Panc1 (cell line): ENCODE measurements at places on chromosomes 4 and X. TPM values are rescaled to one million over a fixed set of nuclear protein-coding genes. Genes with fewer than 3 reads are reported as not detected.

- DNase-seq = no peak
These were observed 14.8 kb upstream of the TRIM60 start for GRCh38 chr4:165016971-165017370.

Gene RAB9B
- 0.62 TPM for total RNA-seq

DNA sequence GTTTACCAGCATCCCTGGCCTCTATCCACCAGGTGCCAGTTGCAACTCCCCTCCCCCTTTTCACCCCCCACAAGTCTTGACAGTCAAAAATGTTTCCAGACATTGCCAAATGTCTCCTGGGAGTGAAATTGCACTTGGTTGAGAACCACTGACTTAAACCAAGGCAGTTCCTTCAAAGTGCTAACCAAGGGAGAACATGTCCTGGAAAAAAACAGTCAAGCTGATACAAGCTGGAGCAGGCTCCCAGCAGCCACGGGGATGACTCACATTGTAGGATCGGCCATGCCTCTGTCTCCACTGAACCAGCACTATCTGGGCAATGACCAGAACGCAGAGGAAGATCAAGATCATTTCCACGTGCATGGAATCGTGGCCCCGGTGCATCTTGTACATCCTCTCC is 11.4 kb downstream of the RNF175 start:
- no peak for DNase-seq

DNA sequence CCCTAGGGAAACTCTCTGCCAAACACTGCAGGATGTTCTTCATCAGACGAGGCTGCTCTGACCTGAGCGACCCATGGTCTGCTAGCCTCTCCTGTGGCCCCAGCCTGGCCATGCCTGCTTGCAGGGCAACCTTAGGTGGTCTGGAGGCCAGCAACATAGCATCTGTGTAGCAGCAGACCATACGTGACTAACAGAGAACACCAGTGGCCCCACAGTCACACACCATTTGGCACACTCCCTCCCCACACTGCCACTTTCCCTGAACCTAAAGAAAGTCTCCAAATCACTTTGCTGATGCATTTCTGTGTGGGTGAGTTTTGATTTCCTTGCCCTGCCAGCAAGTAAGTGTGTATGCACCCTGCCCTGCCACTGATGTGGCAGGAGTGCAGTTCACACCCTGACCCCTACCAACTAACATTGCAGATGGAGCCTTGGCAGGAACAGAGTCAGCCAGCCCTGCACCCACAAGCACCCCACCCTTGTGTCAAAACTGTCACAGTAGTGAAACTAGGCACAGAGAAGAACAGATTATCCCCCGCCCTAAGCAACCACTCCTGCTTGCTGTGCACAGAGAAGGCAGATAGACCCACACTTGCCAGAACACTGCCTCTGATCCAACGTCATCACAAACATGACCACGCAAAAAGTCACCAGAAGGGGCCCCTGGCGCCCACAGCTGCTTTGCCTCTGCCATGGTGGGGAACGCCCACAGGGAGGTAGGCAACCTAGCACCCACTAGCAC is 249.1 kb downstream of the SPIN4 start:
- no peak for DNase-seq

DNA sequence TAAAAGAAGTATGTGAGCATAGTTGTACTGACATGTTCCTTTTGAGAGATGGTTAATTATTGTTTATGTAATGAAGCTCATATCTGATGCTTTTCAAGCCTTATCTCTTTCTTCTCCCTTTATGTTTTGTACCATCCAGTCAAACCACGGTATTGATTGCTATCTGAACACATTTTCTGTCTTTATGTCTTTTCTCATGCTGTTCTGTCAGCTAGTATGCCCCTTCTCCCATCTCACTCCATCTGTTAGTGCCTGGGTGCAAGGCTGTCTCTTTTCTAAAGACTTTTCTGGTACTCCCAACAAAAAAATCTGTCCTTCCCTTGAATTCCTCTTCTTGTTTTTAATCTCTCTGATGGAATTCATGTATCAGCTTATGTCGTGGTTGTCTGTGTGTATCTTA is 883.8 kb upstream of the IGFBP7 start:
- DNase-seq = no peak

GRCh38 chrX:81231476-81231875 is 29.6 kb downstream of the SH3BGRL start:
- DNase-seq = no peak

DNA sequence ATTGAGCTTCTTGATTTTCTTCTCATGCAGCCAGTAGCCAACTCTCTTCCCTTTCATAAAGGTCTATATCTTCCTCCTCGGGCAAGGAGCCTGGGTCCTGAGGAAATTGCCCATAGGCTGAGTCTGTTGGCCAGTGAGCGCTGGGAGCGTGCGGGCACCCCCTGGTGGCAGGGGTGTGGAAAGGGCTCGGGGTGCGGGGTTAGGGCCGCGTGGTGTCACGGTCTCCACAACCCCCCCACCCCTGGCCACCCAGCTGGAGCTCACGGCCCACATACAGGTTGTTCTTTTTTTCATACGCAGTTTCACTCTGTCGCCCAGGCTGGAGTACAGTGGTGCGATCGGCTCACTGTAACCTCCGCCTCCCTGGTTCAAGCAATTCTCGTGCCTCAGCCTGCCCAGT is 13.1 kb downstream of the RBM10 start:
- no peak for DNase-seq

DNA sequence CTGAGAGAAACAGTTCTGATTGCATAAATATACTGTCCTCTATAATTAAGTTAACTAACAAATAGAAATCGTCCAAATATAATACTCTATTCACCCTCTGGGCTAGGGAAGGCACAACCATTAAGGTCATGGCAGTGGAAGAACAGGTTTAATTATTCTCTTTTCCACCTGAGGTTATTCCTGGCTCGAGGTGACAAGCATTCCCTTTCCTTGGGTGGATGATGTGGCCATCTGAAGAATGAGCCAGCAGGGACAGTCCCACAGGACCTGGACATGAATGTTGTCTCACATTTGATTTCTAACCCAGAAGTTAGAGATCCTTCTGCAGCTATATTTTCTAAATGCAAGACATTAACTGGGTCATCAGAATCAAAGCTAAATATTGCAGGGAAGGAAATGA is 5.5 kb downstream of the IBSP start:
- DNase-seq = no peak

DNA sequence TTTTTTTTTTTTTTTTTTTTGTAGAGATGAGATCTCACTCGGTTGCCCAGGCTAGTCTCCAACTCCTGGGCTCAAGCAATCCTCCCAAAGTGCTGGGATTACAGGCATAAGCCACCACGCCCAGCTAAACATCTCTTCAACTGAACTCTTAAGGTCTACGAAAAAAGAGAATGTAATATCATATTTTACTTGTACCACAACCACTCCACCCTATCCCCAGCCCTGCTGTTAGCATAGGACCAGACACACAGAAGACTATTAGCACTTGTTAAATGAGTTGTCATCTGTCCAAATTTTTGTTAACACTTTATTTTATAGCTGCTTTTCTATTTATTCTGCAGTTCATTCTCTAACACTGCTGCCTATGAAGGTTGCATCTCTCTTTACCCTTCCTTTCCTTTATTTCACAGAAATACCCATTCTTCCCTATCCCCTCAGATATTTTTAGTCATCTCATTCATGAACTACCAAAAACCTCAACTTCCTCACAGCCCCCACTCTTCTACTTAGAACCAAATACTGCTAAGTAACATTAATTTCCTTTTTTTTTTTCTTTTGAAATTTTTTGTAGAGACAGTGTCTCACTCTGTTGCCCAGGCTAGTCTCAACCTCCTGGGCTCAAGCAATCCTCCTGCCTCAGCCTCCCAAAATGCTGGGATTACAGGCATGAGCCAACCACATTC is 10.1 kb downstream of the SNX12 start:
- no peak for DNase-seq

- no peak for DNase-seq
These were observed 15.3 kb upstream of the SLC16A2 start for GRCh38 chrX:74405973-74406489.

DNA sequence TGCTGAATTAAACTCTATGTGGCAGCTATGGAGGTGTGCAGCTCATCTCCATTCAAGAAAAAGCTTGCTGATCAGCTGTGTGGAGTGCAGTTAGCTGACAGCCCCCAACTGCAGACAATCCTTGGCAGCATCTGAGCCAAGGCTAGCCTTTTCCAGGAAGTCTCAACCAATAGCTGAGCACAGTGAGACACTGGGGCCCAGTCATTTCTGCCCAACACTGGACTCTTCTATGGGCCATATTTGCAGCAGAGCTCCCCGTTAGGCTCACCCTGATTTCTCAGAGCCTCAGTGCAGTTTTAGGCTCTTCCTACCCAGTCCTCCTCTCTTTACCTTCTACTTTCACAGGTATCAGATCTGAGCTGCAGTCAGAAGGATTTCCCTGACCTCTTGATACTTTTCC is 12.9 kb downstream of the DDX53 start:
- DNase-seq = no peak

DNA sequence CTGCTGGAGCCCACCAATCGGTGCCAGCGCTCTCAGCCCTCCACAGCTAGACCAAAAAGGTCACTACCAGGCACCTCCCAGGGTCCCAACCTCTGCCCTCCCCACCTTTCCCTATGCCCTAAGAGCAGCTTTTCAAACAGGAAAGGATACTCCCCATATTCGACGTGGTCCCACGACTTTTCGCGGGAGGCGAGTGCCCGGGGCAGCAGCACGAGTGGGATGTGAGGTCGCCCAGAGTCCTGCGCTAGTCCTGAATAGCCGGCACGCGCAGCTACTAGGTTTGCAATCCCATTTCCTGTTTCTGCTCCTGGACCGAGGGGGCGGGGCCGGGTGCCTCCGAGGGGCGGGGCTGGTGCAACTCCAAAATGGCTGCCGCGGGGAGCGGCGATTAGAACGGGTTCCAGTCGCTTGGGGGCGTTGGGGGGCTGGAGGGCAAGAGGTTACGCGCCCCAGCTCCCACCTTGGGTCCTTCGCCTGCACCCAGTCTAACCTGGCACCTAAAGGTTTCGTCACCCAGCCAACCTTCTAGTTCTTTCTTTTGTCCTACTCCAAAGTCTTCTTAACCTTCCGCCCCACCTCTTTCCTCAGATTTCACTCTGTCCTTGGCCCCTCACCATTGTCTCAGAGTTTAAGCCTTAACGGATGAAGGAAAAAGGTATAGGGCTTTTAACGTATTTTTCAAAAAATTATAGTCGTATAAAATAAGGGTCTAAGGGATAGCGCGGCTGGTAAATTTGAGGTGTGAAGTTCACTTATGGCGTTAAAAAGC is 85.0 kb upstream of the TENT5D start:
- DNase-seq = no peak

- DNase-seq = no peak
These were observed 993.0 kb upstream of the LCORL start for GRCh38 chr4:19014594-19014993.

Gene OTC
- not detected for total RNA-seq

- no peak for DNase-seq
These were observed 12.0 kb upstream of the RBBP7 start for GRCh38 chrX:16882169-16882568.

- DNase-seq = no peak
These were observed 88.1 kb downstream of the FSTL5 start for GRCh38 chr4:162075726-162076125.

DNA sequence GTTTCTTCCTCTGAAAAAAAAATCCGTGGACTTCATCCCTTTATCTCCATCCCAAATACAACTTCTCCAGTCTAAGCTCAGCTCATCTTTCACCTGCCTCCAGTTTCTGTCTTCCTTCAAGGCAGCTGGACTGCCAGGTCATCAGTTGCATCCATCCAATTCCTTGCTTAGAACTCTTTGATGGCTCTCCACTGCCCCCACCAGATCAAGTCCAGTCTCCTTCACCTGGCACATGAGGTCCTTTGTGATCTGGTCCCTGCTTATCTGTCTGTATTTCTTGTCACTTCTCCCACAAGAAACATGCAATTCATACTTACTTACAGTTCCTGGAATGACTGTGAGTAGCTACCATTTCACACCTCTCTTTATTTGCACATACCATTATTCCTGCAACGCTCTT is 33.8 kb downstream of the OTUD6A start:
- DNase-seq = no peak

DNA sequence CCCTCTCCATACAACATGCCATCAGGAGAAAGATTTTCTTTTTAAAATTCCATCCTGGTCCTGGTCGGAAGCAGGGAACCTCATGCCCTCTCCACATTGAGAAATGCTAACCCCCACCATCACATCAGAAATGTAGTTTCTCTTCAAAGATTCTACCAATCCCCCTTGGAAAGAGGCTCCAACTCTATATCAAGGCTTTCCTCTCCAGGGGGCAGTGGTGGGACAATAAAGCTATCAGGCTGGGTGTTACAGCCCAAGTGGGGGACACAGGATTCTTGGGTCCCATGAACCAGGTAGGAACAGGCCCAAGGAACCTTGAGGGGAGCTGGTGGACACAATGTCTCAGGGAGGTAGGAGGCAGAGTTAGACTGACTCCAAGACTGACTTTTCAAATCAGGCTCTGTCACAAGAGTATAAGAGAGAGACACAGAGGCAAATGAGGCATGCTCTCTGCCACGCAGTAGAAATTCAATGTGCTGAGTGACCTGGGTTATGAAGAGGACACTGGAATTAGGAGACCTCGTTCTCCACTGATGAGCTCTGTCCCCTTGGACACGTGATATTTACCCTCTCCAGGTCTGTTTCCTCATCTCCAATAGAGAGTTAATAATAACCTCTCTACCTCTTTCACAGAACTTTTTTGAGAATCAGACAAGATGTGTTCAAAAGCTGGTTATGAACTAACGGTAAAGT is 4.5 kb downstream of the GJB1 start:
- no peak for DNase-seq

DNA sequence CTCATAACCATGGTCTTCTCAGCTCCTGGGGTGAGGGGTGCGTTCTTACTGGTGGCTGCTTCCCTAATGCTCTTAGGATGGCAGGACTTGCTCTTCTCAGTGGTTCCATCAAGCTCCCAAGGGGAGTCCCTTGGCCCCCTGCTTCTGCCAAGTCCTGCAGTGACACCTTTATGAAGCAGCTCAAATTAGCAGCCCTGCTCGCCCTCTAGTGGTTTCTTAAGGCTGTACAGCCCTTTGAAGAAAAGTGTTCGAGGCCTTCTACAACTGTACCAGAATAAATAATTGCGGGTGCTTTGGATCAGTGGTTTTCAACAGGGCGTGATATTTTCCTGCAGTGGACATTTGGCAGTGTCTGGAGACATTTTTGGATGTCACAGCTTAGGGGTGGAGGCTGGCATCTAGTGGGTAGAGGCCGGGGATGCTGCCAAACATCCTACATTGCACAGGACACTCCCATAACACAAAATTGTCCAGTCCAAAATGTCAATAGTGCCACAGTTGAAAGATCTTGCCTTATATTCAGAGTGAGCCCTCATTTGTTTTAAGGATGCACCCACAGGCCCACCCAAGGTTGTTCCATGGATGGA is 204.7 kb upstream of the S100G start:
- DNase-seq = peak; percentile 36

Gene KLB
- total RNA-seq = not detected

GRCh38 chr4:26048950-26049349 is 134.9 kb downstream of the SMIM20 start:
- no peak for DNase-seq

DNA sequence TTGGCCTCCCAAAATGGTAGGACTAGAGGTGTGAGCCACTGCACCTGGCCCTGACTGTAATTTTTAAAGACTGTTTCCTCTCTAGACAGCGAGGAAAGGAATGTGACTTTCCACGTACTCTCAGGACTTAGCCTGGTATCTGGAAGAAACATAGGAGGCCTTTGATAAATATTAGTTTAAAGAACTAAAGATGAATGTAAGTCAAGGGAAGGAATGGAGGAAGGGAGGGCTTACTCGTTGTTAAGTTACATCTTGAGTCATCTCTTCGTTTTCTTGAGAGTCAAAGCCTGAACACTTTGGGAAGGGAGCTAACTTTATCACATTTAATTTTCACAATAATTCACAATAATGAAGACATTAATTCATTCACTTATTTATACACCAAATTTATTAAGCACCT is 7.2 kb upstream of the LNX1 start:
- no peak for DNase-seq

Gene CNGA1
- 0.23 TPM for total RNA-seq

Gene TCP11X2
- total RNA-seq = not detected
